H9 (cell line): ENCODE measurements at places on chromosomes 11 and 22. TPM values are rescaled to one million over a fixed set of nuclear protein-coding genes. Genes with fewer than 3 reads are reported as not detected.

DNA sequence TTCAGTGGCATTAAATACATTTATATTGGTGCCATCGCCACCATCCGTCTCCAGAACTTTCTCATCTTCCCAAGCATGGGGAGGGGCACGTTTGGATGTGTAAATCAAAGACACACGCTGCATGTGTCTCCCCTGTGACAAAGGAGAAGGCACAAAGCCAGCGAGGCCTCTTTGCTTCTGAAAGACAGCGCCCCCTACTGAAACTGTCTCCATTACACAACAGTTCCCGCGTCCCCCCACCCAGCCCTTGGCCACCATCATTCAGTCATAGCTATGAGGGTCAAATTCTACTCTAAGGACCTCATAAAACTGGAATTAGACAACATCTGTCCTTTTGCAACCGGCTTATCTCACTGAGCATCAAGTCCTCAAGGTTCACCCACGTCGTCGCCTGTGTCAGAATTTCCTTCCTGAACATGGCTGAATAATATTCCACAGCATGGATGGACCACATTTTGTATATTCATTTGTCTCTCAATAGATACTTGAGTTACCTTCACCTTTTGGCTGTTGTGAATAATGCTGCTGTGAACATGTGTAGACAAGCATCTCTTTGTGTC is 64.8 kb downstream of the IGF2 start:
- no peak overlapping the region for H3K27ac ChIP-seq
- no peaks in the 10 kb centered on the region for H3K4me1 ChIP-seq
- no peaks in the 10 kb centered on the region; the same call in 1 of the 2 replicates for H3K27me3 ChIP-seq
- DNase-seq, result peak; percentile 61
- H3K36me3 ChIP-seq, result no peaks in the 10 kb centered on the region; the same call in 2 of the 3 replicates

GRCh38 chr11:7351228-7351627 is 99.5 kb downstream of the SYT9 start:
- no peaks in the 10 kb centered on the region for H3K36me3 ChIP-seq
- H3K27me3 ChIP-seq, result no peaks in the 10 kb centered on the region
- DNase-seq, result no peak
- H3K4me1 ChIP-seq, result no peaks in the 10 kb centered on the region
- no peak overlapping the region for H3K4me3 ChIP-seq
- no peak overlapping the region for H3K27ac ChIP-seq

DNA sequence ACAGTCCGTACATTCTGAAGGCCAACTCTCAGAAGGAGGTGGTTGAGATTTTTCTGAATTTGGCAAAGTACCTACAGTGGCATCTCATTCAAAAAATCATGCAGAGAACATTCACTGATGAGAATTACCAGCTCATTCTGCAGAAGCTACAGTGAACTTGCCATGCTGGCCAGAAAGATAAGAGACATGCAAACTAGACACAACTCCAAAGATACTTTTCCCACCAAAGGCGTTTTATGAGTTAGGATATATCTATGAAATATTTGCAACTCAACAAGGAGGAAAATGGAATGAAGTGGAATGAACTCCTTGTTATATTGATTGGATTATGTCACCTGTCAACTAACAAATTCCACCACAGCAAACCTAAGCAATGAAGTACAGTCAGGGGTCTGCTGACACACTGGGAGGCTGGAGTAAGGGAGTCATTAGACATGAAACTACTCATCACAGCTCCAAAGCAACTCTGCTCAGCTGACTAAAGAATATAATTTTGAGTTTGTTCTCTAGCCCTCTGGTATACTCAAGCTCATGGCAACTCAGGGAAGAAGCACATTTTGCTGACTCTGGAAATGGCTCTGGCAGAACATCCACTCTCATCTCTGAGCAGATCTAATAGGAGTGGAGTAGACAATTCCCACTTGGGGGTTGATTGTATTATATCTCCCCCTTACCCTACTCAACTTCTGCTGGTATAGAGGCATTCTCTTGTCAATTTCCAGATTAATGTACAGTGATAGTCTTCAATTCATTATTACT is 22.9 kb downstream of the MAML2 start:
- no peaks in the 10 kb centered on the region for H3K36me3 ChIP-seq
- no peak for DNase-seq
- H3K27me3 ChIP-seq, result no peaks in the 10 kb centered on the region

DNA sequence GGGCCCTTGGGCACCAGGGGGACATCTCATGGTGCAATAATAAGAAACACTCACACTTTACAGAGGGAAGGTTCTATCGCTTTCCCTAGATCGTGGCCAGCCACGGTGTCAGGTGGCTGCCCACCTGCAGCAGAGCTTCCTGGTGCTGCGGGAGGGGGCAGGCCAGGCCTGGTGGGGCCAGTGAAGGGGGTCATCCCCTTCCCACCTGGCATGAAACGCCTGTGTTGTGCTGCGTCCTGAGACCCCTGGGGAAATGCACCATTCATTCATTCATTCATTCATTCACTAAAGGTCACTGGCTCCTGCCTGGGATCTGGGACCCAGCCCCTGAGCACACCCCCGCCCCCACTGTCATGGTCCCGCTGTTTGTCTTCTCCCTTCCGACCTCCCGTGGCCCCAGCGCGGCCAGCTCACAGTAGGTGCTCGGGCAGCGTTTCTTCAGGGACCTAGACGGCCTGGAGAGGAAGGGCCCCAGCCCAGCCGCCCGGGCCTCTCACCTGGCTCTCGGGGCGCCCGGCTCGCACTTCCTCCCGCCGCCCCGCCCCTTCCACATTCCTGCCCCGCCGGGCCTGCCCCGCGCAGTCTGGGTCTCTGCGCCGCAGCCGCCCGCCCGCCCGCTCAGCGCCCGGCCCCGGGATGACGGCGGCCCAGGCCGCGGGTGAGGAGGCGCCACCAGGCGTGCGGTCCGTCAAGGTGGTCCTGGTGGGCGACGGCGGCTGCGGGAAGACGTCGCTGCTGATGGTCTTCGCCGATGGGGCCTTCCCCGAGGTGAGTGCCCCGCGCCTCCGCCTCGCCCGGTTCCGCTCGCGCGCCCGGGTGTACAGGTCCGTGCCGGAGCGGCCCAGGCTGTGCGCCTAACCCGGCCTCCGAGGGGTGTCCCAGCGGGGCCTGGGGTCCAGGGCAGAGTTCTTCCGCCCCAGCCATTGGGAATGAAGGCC is at the start of gene RHOD:
Gene RHOD, plus strand, starts transcription at position 581 of the 938 bp plus-strand sequence. Its CDS starts 56 bp downstream, at position 637.
- DNase-seq, result peak; percentile 71
- no peaks in the 10 kb centered on the region for H3K36me3 ChIP-seq
- H3K4me1 ChIP-seq, result no peaks in the 10 kb centered on the region; the same call in 1 of the 2 replicates
- H3K27me3 ChIP-seq, result no peaks in the 10 kb centered on the region

GRCh38 chr22:23151827-23152226 is 6.5 kb downstream of the RAB36 start:
- no peaks in the 10 kb centered on the region; the same call in 1 of the 2 replicates for H3K27me3 ChIP-seq
- H3K4me1 ChIP-seq, result peaks cover 3% of the 10 kb centered on the region; the same call in 1 of the 2 replicates
- no peak for DNase-seq
- H3K4me3 ChIP-seq, result no peak overlapping the region

DNA sequence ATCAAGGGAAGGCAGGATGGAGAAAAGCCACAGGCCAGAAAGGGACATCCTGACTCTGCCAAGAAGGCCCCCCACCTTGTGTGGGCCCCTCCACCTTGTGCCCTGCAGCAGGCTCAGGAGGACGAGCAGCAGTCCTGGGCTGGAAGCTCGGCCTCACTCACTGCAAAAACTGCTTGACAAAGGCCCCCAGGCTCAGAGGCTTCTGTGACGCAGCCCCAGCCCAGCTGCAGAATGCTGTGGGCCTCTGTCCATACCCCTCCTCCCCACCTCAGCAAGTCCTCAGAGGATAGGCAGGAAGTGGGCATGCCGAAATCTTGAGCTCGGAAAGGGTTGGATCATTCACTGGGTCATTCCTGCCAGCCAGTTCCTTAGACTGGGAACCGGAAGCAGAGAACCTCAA is 61.9 kb downstream of the NRXN2 start:
- no peak overlapping the region for H3K4me3 ChIP-seq
- no peaks in the 10 kb centered on the region for H3K36me3 ChIP-seq
- H3K27me3 ChIP-seq, result no peaks in the 10 kb centered on the region
- H3K27ac ChIP-seq, result no peak overlapping the region
- DNase-seq, result no peak
- no peaks in the 10 kb centered on the region for H3K4me1 ChIP-seq

DNA sequence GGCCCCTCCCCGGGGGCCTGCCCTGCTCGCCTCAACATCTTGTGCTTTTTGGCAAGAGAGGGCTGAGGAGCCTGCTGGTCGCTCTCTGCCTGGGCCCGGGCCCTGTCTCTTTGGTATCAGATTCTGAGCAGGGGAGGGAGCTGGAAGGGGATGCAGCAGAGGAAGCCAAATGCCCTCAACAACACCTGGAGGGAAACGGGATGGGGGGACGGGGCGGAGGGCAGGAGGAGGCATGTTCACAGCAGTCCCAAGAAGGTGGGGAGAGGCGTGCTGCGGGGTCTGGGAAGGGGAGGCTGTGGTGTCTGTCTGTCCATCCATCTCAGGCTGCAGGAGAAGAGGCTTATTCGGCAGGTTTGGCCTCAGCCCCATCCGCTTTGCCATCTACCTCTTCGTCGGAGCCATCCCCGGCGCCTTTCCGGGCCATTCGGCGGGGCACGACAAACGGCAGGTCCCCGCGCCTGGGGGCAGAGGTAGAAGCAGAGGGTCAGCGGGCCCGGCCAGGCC is 29.4 kb downstream of the APOL1 start:
- no peaks in the 10 kb centered on the region for H3K27me3 ChIP-seq
- no peak for DNase-seq
- H3K4me3 ChIP-seq, result no peak overlapping the region
- H3K4me1 ChIP-seq, result no peaks in the 10 kb centered on the region
- peaks cover 36% of the 10 kb centered on the region; the same call in 2 of the 3 replicates for H3K36me3 ChIP-seq

DNA sequence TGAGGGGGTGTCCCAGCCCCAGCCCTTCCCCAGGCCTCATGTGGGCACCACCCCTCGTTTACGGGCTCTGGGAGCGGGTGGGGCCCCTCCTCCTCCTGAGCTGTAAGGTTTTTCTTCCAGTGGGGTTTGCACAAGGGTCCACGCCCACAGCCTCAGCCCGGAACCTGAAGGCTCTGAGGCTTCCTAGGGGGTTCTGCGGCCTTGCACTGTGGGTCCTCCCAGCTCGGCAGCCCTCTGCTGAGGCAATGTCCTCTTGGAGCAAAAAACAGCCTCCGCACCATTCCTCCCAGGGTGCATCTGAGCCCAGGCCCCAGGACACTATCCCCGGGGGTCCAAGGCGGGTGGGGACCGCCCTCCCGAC is 14.1 kb downstream of the H19 start:
- H3K4me3 ChIP-seq, result no peak overlapping the region
- DNase-seq, result no peak
- H3K27me3 ChIP-seq, result no peaks in the 10 kb centered on the region
- H3K36me3 ChIP-seq, result no peaks in the 10 kb centered on the region

- DNase-seq, result no peak
- no peak overlapping the region for H3K4me3 ChIP-seq
- H3K27me3 ChIP-seq, result no peaks in the 10 kb centered on the region
- H3K36me3 ChIP-seq, result no peaks in the 10 kb centered on the region
- H3K27ac ChIP-seq, result no peak overlapping the region
Measured at GRCh38 chr11:113493206-113493605, 18.0 kb upstream of the DRD2 start.

DNA sequence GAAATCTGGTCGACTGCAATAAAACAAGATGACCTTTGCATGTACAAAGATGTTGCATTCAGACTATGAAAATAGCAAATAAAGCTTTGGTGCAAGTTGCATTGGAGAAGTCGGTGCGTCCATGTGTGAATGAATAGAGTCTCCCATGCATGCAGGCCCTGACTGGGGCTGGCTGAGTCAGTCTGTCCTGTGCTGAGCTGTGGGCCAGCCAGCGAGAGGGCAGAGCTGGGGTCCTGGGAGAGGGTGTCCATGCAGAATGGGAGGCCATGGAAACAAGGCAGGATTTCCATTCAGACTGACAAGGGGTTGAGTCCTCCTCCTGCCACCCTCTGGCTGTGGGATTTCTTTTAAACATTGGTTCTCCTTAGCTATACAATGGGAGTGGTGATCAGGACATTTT is 2.3 kb upstream of the CRYBB3 start:
- H3K4me1 ChIP-seq, result no peaks in the 10 kb centered on the region
- H3K36me3 ChIP-seq, result 0 out of 2 replicates have a peak, but pooled peaks cover 7% of the 10 kb centered on the region
- no peak for DNase-seq
- H3K4me3 ChIP-seq, result no peak overlapping the region
- H3K27me3 ChIP-seq, result no peaks in the 10 kb centered on the region

- peaks cover 2% of the 10 kb centered on the region; the same call in 1 of the 2 replicates for H3K4me1 ChIP-seq
- no peak overlapping the region; the same call in 2 of the 3 replicates for H3K4me3 ChIP-seq
- no peak overlapping the region for H3K27ac ChIP-seq
- H3K36me3 ChIP-seq, result no peaks in the 10 kb centered on the region
- DNase-seq, result no peak
- H3K27me3 ChIP-seq, result no peaks in the 10 kb centered on the region
Measured at GRCh38 chr11:45258982-45259530, 27.1 kb downstream of the SYT13 start.

DNA sequence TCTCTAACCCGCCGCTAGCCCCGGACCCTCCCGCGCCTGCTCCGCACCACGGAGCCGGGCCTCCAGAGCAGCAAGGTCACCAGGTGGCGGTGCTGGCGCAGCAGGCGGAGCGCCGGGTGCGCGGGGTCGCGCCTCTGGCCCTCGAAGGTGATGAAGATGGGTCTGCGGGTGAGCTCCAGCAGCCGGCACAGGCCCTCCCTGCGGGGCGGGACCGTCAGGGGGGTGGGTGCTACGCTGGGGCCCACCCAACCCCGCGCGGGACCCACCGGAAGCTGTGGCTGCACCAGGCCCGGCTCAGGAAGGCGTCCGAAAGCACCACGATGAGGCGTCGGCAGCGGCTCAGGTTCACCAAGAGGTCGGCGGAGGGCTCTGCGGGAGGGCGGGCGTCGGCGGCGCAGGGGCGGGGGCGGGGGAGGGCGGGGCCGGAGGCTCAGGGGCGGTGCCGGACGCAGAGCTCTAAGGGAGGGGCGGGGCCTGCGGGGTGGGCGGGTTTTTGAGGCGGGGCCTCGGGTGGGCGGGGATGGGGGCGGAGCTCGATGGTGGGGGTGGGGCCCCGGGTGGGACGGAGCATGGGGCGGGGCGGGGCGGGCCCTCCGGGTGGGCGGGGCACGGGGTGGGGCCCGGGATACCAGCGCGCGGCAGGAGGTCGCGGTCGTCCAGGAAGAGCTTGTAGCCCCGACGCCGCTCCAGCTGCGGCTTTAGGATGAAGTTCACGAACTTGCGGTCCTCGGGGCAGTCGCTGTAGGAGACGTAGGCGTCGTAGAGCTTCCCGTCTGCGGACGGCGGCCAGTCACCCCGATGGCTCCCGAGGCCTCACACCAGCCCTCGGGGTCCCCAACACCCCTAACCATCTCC is 7.8 kb downstream of the SIGIRR start:
- DNase-seq, result peak; percentile 91
- H3K36me3 ChIP-seq, result peaks cover 2% of the 10 kb centered on the region
- peak overlapping the region; percentile 22; the same call in 1 of the 2 replicates for H3K4me3 ChIP-seq
- H3K27ac ChIP-seq, result no peak overlapping the region

DNA sequence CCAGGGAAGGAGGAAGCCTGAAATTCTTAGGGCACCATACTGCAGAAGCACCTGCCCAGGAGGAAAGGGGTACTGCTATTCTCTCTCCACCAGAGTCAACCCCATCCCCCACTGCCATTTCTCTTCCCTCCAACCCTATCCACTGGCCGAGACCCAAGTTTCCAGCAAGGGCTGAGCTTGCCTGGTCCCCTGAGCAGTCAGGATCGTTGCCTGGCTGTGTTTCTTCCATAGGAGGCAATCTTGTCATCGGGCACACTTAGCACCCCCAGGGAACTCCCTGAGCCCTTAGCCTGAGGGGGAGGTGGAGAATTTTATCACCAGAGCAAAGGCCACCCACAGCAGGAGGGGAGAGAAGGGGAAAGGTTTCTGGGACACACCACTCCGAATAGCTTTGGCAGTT is 115.8 kb upstream of the NECTIN1 start:
- no peaks in the 10 kb centered on the region for H3K4me1 ChIP-seq
- H3K4me3 ChIP-seq, result no peak overlapping the region
- DNase-seq, result no peak

The SLC29A2 gene
- total RNA-seq, result 29.7 and 29.8 TPM in 2 replicates

The SSTR3 gene
- total RNA-seq, result 0.68 and 0.72 TPM in 2 replicates

The IRF7 gene
- total RNA-seq, result 9.7 and 9.8 TPM in 2 replicates

The C11orf97 gene
- not detected in 2 replicates for total RNA-seq
